ENCODE measurements at places on chromosomes 1 and 21. TPM values are rescaled to one million over a fixed set of nuclear protein-coding genes. Genes with fewer than 3 reads are reported as not detected.

TRABD2B gene
- total RNA-seq: 0.33 TPM

LCE1F gene
- not detected for total RNA-seq

ABL2 gene
- 21.9 TPM for total RNA-seq

GRCh38 chr1:3170561-3171453 is 101.8 kb downstream of the PRDM16 start:
- H3K4me3 ChIP-seq: peak overlapping the region; percentile 41
- no peaks in the 10 kb centered on the region for H3K27me3 ChIP-seq
- H3K36me3 ChIP-seq: no peaks in the 10 kb centered on the region
- H3K27ac ChIP-seq: peak overlapping the region; percentile 78
- peak; percentile 93 for DNase-seq
- peaks cover 53% of the 10 kb centered on the region for H3K4me1 ChIP-seq

DNA sequence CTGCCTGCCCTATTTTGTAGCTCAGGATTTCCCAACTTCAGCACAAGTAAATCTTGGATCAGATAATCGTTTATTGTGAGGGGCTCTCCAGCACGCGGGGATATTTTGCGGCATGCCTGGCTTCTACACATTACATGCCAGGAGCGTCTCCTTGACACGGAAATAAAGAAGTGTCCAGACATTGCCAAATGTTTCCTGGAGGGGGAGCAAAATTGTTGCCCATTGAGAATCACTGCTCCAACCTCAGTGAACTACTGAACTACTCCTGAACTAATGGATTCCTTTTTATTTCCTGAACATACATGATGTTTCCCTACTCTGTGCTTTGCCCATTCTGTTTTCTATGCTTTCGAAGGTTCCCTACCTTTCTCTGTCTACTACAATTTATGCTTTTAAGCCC is 1359.1 kb upstream of the ADGRL2 start:
- H3K4me1 ChIP-seq: no peaks in the 10 kb centered on the region
- no peak overlapping the region for H3K4me3 ChIP-seq
- no peak for DNase-seq
- H3K36me3 ChIP-seq: no peaks in the 10 kb centered on the region
- H3K27ac ChIP-seq: no peak overlapping the region
- H3K27me3 ChIP-seq: no peaks in the 10 kb centered on the region

- H3K27me3 ChIP-seq: no peaks in the 10 kb centered on the region
- peak; percentile 86 for DNase-seq
- H3K27ac ChIP-seq: peak overlapping the region; percentile 38
- H3K36me3 ChIP-seq: no peaks in the 10 kb centered on the region
- H3K4me1 ChIP-seq: peaks cover 25% of the 10 kb centered on the region
Observed at GRCh38 chr21:38355992-38356781, 99.4 kb downstream of the KCNJ15 start.

DNA sequence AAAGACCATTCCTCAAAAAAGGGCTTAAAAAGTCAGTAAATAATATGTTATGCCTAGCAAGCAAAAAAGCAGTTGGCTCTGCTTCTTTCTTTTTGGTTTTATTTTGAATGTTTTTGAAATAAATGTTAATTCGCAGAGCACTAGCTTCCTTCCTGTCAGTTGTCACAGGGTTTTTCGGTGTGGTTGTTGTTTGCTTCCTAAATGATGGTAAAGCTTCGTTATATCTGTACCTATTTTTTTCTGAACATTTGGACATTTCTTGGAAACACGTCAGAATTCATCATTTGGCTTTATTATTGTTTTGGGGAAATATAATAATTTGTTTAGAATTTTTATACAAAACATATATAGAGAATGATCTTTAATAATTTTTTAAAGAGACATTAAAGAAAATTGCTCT is 351.9 kb upstream of the SGIP1 start:
- no peaks in the 10 kb centered on the region for H3K4me1 ChIP-seq
- DNase-seq: no peak
- H3K27ac ChIP-seq: no peak overlapping the region
- no peaks in the 10 kb centered on the region for H3K27me3 ChIP-seq
- H3K36me3 ChIP-seq: no peaks in the 10 kb centered on the region
- H3K4me3 ChIP-seq: no peak overlapping the region

DNA sequence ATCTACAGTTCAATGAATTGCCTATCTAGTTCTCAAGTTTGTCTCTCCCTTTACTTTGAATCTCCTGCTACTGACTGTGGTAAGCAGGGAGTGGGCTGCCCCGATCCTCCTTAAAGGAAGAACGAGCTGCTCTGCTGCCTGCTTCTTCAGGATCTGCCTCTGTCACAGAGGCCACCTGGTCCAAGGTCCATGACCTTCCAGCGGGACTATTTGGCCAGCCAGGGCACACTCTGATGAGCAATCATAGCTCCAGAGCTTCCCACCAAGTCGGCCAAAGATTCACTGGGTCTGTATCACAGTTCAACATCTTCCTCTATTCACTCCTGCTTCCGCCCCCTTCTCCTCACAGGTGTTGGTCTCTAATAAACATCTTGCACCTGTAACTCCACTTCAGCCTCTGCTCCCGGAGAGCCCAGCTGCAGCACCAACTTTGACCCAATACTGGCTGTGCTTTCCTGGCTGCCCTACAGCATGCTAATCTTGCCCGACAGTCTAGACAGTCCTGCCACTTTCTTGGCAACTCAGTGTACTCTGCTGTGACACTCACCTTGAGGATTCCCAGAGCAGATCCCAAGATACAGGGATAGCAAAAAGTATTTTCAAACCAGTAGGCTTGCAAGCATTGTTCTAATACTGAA is 16.9 kb upstream of the MAP10 start:
- H3K27me3 ChIP-seq: no peaks in the 10 kb centered on the region
- no peak overlapping the region for H3K27ac ChIP-seq
- no peaks in the 10 kb centered on the region for H3K4me1 ChIP-seq

GRCh38 chr1:177248258-177248657 is 77.5 kb downstream of the BRINP2 start:
- H3K4me3 ChIP-seq: no peak overlapping the region
- no peaks in the 10 kb centered on the region for H3K4me1 ChIP-seq
- no peaks in the 10 kb centered on the region for H3K27me3 ChIP-seq
- DNase-seq: no peak
- no peaks in the 10 kb centered on the region for H3K36me3 ChIP-seq

GRCh38 chr1:115135681-115136080 is 46.4 kb upstream of the TSPAN2 start:
- peaks cover 2% of the 10 kb centered on the region for H3K4me1 ChIP-seq
- no peak overlapping the region for H3K27ac ChIP-seq
- no peak for DNase-seq
- no peaks in the 10 kb centered on the region for H3K27me3 ChIP-seq
- H3K36me3 ChIP-seq: no peaks in the 10 kb centered on the region
